Effector memory CD4-positive, alpha-beta T cell (primary cell): ENCODE measurements at places on chromosomes 7 and 10.

GRCh38 chr7:130951303-130951975 lies 217.4 kb upstream of the KLF14 start:
- peak; percentile 53 for DNase-seq

- no peak for DNase-seq
Observed at GRCh38 chr7:157468221-157469111, 131.7 kb downstream of the DNAJB6 start.

DNA sequence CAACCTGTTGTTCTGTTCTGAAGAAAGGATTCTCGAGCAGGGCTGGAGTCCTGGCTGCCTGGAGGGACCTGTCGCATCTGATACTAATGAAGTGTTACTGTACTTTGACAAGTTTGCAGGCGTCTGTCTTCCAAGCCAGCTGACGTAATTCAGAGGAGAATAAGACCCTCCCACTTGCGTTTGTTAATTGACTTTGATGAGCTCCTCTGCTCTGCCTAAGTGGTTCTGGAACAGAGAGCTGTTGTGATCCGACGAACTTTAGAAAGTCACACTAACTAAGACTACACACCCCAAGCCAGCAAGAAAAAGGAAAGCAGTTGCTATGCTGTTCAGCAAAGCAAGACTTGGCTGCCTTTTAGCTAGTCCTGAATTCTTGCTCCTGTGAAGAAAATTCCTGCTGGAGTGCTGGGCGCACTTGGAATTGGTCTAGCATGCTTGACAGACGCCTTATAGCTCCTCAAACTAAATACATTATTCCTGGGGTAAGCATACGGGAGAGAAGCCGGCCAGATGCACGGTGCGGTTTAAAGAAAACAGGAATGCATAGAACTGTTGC lies 200.3 kb downstream of the CACNB2 start:
- no peak for DNase-seq

GRCh38 chr10:107232013-107232412 lies 67.5 kb upstream of the SORCS1 start:
- no peak for DNase-seq

GRCh38 chr10:78532480-78533042 lies 498.9 kb downstream of the RPS24 start:
- no peak for DNase-seq

DNA sequence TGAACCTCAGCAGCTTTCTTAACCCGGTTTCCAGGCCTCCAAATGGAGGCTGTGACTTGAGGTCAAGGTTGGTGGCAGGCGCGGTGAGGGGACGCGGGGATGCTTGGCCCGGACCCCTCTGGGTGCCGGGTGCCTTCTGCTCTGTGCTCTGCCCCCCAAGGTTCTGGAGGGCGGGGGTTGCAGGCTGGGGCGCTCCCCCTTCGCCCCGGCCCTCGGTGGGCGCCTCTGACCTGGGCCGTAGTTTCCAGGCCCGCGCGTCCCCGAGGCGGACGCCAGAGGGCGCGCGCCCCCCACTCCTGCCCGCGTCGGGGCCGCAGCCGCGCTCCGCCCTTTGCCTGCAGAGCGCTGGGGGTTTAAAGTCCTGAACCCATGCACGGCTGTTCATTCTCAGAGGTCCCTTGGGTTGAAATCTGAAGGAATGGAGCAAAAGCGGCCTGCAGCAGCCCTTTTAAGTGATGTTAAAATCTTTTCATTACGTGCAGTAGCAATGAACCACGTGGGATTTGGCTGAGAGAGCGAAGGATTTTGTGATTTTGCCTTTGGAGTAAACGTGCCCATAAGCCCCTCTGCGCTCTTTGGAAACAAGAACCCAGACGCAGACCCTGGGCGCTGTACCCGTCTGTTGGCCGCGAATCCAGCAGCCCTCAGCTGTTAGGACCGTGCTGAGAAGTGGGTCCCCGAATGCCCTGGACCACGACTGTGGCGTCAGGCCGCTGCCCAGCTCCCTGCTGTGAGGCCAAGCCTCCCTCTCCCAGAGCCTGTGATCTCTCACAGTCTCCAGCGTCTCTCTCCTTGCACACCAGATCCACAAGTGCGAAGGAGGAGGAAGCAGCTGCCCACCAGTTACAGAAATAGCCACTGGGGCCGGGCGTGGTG lies 135.0 kb downstream of the ACTR3B start:
- no peak for DNase-seq

- no peak for DNase-seq
Observed at GRCh38 chr7:130374507-130374906, 5.8 kb upstream of the CPA1 start.

DNA sequence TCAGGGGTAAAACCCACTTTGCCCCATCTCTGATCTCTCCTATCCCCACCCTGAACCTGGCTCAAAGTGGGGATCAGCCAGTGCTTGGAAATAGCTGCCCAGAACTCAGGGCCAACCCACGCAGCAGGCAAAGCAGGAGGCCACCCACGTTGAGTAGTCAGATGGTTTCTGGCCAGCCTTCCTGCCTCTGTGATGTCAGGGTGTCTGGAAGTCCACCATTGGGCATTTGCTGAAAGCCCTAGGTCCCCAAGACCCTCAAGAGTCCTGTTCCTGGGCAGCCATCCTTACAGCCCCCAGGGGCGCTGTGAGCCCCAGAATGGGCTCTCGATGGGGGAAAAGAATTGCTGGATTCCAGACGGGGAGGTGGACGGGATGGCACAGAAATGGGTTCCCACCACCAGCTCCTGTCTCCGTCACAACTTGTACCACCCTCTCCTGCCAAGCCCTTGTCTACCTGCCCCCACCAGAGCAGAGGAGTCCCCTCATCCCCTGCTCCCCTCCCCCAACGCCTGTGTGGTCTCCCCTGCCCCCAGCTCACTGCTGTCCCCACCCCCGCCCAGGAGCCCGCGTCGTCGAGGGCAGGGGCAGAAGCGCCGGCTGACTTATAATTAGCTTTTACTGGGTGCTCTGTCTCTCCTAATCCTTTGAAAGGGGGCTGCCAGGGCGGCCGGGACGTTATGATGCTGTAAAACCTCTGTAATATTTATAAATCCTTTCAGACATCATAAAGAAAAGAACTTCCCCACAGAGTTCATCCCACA lies 3.9 kb downstream of the MYL10 start:
- no peak for DNase-seq
